ENCODE measurements at places on chromosomes 2 and 18.

- DNase-seq, result no peak
- peak overlapping the region; percentile 97 for H3K4me3 ChIP-seq
- peak overlapping the region; percentile 18 for H3K27ac ChIP-seq
- H3K4me1 ChIP-seq, result peaks cover 6% of the 10 kb centered on the region
- no peaks in the 10 kb centered on the region for H3K36me3 ChIP-seq
These were observed 1.4 kb upstream of the NBAS start for GRCh38 chr2:15562354-15563031.

DNA sequence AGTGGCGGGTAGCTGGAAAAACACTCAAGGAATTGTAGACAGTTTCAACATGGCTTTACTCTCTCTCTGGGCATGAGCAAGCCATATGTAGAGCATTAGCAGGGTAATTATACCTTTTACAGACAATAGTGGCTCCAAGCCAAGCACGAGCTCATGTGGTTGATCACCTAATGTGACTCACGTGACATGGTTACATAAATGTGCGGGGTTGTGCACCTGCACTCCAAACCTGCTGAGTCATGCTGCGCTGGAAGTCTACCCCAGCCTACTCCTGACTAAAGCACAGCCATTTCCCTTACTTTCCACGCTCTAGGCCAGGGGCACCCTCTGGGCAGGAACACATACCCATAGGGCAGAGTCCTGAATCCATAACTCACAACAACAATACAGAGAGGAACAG is 232.8 kb downstream of the MBD5 start:
- H3K36me3 ChIP-seq, result no peaks in the 10 kb centered on the region
- H3K4me1 ChIP-seq, result no peaks in the 10 kb centered on the region
- no peak for DNase-seq
- H3K4me3 ChIP-seq, result no peak overlapping the region
- no peaks in the 10 kb centered on the region for H3K27me3 ChIP-seq
- no peak overlapping the region for H3K27ac ChIP-seq

GRCh38 chr18:34729264-34729663 is 19.2 kb downstream of the DTNA start:
- DNase-seq, result no peak
- no peak overlapping the region for H3K4me3 ChIP-seq
- H3K4me1 ChIP-seq, result no peaks in the 10 kb centered on the region
- H3K27me3 ChIP-seq, result no peaks in the 10 kb centered on the region
- no peaks in the 10 kb centered on the region for H3K36me3 ChIP-seq

GRCh38 chr2:47992671-47993070 is 86.4 kb upstream of the FBXO11 start:
- no peaks in the 10 kb centered on the region for H3K36me3 ChIP-seq
- H3K4me3 ChIP-seq, result no peak overlapping the region
- no peaks in the 10 kb centered on the region for H3K27me3 ChIP-seq
- no peak overlapping the region for H3K27ac ChIP-seq

GRCh38 chr2:55952415-55952814 is 28.8 kb upstream of the EFEMP1 start:
- H3K4me3 ChIP-seq, result no peak overlapping the region
- no peaks in the 10 kb centered on the region for H3K36me3 ChIP-seq
- DNase-seq, result no peak
- no peaks in the 10 kb centered on the region for H3K4me1 ChIP-seq
- H3K27ac ChIP-seq, result no peak overlapping the region

GRCh38 chr2:75698918-75699317 is 11.8 kb downstream of the GCFC2 start:
- H3K4me1 ChIP-seq, result no peaks in the 10 kb centered on the region
- peaks cover 39% of the 10 kb centered on the region for H3K36me3 ChIP-seq
- H3K27me3 ChIP-seq, result no peaks in the 10 kb centered on the region

- no peak overlapping the region for H3K4me3 ChIP-seq
- H3K4me1 ChIP-seq, result no peaks in the 10 kb centered on the region
- H3K36me3 ChIP-seq, result peaks cover 37% of the 10 kb centered on the region
- no peaks in the 10 kb centered on the region for H3K27me3 ChIP-seq
These were observed 117.1 kb downstream of the RNF144A start for GRCh38 chr2:7034303-7034702.

GRCh38 chr2:62202729-62203128 is 6.8 kb downstream of the B3GNT2 start:
- H3K4me3 ChIP-seq, result no peak overlapping the region
- H3K4me1 ChIP-seq, result peaks cover 44% of the 10 kb centered on the region
- no peaks in the 10 kb centered on the region for H3K27me3 ChIP-seq
- DNase-seq, result no peak
- H3K36me3 ChIP-seq, result no peaks in the 10 kb centered on the region
- H3K27ac ChIP-seq, result no peak overlapping the region

DNA sequence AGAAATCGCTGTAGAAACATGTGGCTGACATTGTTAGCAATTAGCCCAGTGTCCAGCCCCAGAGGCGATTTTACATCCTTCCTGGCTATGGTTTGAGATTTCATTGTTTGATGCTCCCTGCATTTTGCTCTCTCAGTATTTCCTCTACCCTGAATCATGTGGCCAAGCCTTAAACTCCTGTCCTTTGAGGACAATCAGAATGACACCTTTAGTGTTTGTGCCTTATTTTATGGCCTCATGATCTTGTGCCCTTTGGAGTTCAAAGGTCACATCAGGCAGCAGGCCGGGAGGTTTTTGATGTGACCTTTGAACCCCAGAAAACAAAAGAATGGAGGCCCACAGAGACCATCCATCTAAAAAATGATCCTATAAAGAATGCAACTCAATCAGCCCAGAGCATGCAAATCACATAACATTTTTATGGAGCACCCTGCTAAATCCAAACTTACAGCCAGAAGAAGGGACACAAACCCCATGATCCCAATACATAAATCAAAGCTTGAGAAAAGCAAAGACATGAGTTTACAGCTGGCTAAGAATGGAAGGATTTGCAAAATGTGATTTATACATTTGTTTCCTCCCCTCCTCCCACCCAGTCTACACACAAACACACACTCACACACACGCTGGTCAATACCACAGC is 52.5 kb downstream of the FECH start:
- DNase-seq, result no peak
- H3K27ac ChIP-seq, result no peak overlapping the region
- H3K4me1 ChIP-seq, result no peaks in the 10 kb centered on the region
- no peaks in the 10 kb centered on the region for H3K27me3 ChIP-seq
- no peaks in the 10 kb centered on the region for H3K36me3 ChIP-seq

DNA sequence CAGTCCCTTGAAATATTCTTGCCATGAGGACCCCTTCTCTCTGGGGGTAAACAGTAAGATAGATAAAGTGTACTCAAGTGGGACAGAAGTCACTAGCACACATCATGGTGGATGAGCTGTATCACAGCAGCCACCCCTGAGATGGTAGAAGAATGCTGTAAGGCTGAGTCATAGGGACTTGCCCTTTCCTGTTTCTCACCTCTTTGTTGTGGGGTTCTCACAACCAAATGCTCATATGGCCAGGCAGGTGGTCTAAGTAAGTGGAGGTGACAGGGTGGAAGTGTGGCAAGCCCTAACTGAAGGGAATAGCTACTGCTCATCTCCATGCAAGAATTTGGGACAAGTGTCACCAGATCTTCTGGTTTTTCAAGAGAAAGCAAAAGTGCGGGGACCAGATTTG is 202.7 kb upstream of the SLC14A2 start:
- no peak overlapping the region for H3K4me3 ChIP-seq
- no peaks in the 10 kb centered on the region for H3K36me3 ChIP-seq
- no peaks in the 10 kb centered on the region for H3K27me3 ChIP-seq
- H3K4me1 ChIP-seq, result no peaks in the 10 kb centered on the region
- DNase-seq, result no peak

DNA sequence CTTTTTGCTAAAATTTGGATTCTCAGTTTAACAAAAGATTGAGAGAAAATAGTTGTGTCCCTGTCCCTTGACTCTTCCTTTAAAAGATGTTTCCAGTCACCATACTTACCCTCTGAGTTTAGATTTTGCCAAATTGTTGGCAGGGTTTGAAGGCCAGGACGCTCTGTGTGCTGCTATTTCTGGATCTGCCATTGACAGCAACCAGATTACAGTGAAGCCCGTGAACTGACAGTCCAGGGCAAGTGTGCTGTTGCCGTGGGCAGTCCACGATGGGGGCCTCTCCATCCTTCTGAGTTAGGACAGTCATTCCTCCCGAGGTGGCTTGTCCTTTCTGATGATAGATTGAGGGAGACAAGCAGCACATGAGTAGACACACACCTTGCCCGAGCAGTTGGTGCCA is 89.9 kb downstream of the PTPRM start:
- no peaks in the 10 kb centered on the region for H3K36me3 ChIP-seq
- no peak overlapping the region for H3K4me3 ChIP-seq
- H3K27me3 ChIP-seq, result no peaks in the 10 kb centered on the region
- DNase-seq, result no peak
- no peaks in the 10 kb centered on the region for H3K4me1 ChIP-seq

- no peaks in the 10 kb centered on the region for H3K4me1 ChIP-seq
- H3K27ac ChIP-seq, result no peak overlapping the region
- H3K4me3 ChIP-seq, result no peak overlapping the region
These were observed 295.4 kb downstream of the ZEB2 start for GRCh38 chr2:144224472-144224871.

DNA sequence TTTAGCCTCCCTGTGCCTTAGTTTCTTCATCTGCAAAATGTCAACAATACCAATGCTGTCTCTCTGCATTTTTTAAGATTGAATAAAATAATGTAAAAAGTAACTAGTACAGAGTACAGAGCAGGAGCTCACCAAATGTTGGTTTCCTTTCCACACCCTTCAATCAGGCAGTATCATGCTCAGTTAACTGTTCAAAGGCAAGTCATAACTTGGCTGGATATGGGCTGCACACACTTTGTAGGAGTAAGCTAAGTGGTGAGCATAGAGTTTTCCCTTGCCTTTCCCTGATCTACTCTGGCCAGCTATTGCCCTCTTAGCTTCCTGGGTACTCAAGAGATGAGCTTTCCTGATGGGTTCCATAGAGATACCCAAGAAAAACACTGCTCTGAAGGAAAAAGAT is 77.9 kb downstream of the CYBRD1 start:
- H3K27ac ChIP-seq, result no peak overlapping the region
- no peaks in the 10 kb centered on the region for H3K4me1 ChIP-seq
- H3K36me3 ChIP-seq, result no peaks in the 10 kb centered on the region
- H3K27me3 ChIP-seq, result no peaks in the 10 kb centered on the region

- no peaks in the 10 kb centered on the region for H3K36me3 ChIP-seq
- no peak overlapping the region for H3K27ac ChIP-seq
- no peaks in the 10 kb centered on the region for H3K27me3 ChIP-seq
- no peak for DNase-seq
- H3K4me1 ChIP-seq, result no peaks in the 10 kb centered on the region
These were observed 34.3 kb upstream of the ODC1 start for GRCh38 chr2:10482460-10482859.

- H3K27me3 ChIP-seq, result no peaks in the 10 kb centered on the region
- H3K4me3 ChIP-seq, result no peak overlapping the region
- no peak overlapping the region for H3K27ac ChIP-seq
- H3K4me1 ChIP-seq, result no peaks in the 10 kb centered on the region
These were observed 181.3 kb downstream of the TMX3 start for GRCh38 chr18:68533641-68534040.

GRCh38 chr2:168521053-168521741 is 65.1 kb downstream of the CERS6 start:
- H3K27me3 ChIP-seq, result no peaks in the 10 kb centered on the region
- no peak overlapping the region for H3K4me3 ChIP-seq
- DNase-seq, result no peak
- H3K4me1 ChIP-seq, result no peaks in the 10 kb centered on the region

DNA sequence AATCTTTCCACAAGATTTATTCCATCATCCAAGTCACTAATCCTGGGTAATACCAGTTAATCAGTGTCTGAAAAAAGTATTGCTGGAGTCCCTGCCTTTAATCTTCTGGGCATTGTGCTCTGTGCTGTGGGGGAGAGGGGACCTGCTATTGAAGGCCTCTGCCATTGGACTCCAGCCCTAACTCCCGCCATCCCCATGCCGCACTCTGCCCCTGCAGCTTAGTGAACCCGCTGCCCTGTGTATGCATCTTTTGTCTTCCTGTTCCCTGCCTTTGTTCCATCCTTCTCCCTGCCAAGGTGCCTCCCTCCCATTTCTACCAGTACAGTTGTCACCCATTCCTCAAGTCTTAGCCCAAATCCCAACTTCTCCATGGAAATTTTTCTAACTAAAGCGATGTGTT is 113.8 kb upstream of the EPAS1 start:
- H3K4me3 ChIP-seq, result no peak overlapping the region
- DNase-seq, result no peak
- H3K36me3 ChIP-seq, result peaks cover 9% of the 10 kb centered on the region
- no peaks in the 10 kb centered on the region for H3K27me3 ChIP-seq
- H3K27ac ChIP-seq, result no peak overlapping the region

- H3K27ac ChIP-seq, result no peak overlapping the region
- no peak overlapping the region for H3K4me3 ChIP-seq
- H3K4me1 ChIP-seq, result no peaks in the 10 kb centered on the region
- H3K36me3 ChIP-seq, result no peaks in the 10 kb centered on the region
- H3K27me3 ChIP-seq, result peaks cover 4% of the 10 kb centered on the region
- DNase-seq, result no peak
These were observed 76.0 kb downstream of the RFTN2 start for GRCh38 chr2:197599285-197599965.

Data from effector memory CD4-positive, alpha-beta T cell (primary cell).